Astrocyte of the cerebellum (primary cell): ENCODE measurements at places on chromosomes 16 and 17.
A peak's percentile ranks its signal among the peaks of the same experiment; 100 is the strongest.

DNA sequence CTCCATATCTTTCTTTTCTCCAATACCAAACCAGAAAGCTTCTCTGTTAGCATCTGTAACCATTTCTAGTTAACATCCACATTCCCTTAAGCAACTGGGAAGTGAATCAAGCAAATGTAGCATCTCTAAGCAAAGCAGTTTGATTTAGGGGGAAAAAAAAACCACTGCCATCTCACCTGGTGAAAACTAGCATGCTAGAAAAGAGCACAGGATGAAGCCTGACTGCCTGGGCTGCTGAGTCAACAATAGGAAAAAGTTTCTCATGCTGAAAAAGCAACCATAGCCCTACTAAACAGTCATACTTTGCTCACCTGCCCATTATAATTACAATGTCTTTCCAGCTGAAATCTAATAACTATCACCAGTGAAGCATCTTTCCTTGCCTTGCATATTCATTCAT is 139.3 kb downstream of the ANKFN1 start:
- DNase-seq = no peak

GRCh38 chr16:85284141-85284817 is 172.0 kb upstream of the CIBAR2 start:
- no peak for DNase-seq

DNA sequence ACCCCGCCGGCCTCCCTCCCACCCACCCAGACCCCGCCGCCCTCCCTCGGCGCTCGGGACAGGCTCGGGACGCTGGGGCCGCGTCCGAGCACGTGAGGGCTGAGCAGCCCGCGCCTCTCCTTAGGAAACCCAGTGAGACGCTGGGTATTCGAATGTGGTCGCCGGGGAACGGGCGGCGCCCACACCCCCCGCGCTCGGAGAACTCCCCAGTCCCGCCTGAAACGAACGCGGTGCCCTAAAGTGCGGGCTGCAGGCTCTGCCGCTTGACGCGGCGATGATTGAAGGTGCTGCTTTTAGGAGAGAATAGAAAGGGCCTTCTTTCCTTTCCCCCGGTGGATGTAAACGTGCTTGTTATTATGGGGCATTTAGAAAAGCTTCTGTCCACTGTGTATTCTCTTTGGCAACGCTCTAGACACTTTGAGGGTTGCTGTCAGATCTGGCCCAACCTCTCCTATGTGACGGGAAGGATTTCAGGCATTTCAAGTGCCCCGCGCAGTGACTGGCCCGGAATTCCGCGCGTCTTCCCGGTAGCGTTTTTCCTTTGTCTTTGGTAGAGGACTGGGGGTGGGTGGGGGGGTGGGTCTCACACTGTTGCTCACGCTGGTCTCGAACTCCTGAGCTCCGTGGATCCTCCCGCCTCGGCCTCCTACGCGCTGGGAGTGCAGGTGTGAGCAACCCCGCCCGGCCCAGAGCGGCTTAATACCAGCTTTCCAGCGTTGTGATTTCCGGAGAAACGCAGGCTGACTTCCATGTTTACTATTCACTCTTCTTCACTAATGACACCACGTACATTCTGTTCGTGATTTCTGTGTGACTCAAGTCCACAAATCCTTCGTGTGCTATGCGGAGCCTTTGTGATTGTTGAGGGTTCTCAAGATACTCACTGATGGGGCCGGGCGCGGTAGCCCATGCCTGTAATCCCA is 21.8 kb upstream of the FOXK2 start:
- DNase-seq = no peak

- no peak for DNase-seq
Observed at GRCh38 chr16:22743401-22743800, 70.6 kb upstream of the HS3ST2 start.

DNA sequence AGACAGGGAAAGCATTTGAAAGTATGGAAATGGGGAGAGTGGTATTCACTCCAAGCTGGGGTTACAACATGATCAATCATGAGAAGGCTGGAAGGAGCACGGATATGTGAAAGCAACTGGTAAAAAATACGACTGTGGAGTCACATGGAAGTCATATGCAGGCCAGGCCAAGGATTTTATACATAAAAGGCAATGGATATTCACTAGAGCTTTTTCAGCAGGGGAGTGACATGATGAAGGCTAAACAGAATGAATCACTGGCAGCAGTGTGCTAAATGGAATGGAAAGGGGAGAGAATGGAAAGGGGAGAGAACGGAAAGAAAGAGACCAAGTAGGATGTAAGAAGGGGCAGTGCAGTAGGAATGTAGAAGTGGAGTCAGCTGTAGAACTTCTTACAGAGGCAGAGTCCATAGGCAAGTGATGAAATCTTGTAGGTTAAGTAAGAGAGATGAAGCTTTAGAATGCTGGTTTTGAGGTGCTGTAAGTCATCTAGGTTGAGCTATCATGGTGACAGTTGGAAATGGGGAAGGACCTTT is 13.0 kb upstream of the NETO2 start:
- no peak for DNase-seq

GRCh38 chr16:60217787-60218186 is 1483.7 kb upstream of the GOT2 start:
- no peak for DNase-seq

DNA sequence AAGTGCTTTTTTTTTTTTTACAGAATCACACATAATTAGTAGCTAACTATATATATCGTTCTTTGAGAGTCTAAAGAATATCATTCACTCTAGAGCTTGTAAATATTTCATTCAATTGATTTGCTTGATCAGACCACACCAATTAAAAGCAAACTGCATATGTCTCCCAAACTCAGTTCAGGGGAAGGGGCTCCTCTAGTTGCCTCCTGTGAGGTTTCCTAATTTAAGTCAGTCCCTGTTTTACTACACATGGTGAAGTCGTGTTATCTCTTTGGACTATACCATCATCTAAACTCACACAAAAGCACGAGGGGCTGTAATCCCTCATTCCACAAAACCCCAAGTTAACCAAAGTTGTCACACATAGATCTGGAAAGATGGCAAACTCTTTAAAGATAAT is 11.7 kb downstream of the NACA2 start:
- DNase-seq = no peak

GRCh38 chr16:82655720-82656490 is 29.1 kb downstream of the CDH13 start:
- no peak for DNase-seq

DNA sequence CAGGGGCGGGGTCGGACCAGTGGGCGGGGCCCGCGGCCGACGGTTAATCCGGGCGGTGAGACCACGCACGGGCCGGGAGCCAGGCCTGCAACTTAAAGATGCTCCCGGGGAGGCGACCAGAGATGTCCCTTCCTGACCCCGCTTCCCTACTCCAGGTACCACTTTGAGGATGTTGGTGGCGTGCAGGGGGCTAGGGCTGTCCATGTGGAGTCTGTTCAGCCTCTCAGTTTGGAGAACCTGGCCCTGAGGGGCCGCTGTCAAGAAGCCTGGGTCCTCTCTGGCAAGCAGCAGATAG is 580 bp downstream of the RANGRF start:
- no peak for DNase-seq

- DNase-seq = peak; percentile 94
Observed at GRCh38 chr17:2192367-2193057, 111.1 kb downstream of the SMG6 start.

GRCh38 chr16:87304951-87305350 is 12.2 kb downstream of the C16orf95 start:
- no peak for DNase-seq

- DNase-seq = no peak
Observed at GRCh38 chr17:81489998-81490992, 22.3 kb downstream of the ACTG1 start.
